ENCODE measurements at places on chromosomes 4 and X. TPM values are rescaled to one million over a fixed set of nuclear protein-coding genes. Genes with fewer than 3 reads are reported as not detected.
A peak's percentile ranks its signal among the peaks of the same experiment; 100 is the strongest.

The SSX1 gene
- not detected for total RNA-seq

GRCh38 chr4:121200795-121201472 is 36.8 kb upstream of the TNIP3 start:
- peaks cover 10% of the 10 kb centered on the region for H3K4me1 ChIP-seq
- no peak overlapping the region for H3K4me3 ChIP-seq
- H3K36me3 ChIP-seq = no peaks in the 10 kb centered on the region
- DNase-seq = no peak
- H3K27me3 ChIP-seq = no peaks in the 10 kb centered on the region

The SLC16A2 gene
- 10.0 TPM for total RNA-seq

- peaks cover 59% of the 10 kb centered on the region for H3K27me3 ChIP-seq
- no peaks in the 10 kb centered on the region for H3K4me1 ChIP-seq
- H3K36me3 ChIP-seq = no peaks in the 10 kb centered on the region
- no peak for DNase-seq
- H3K27ac ChIP-seq = no peak overlapping the region
Observed at GRCh38 chr4:10461850-10462400, 4.7 kb upstream of the ZNF518B start.

GRCh38 chr4:186719925-186720694 is 3.5 kb downstream of the FAT1 start:
- H3K36me3 ChIP-seq = peaks cover 19% of the 10 kb centered on the region
- no peak overlapping the region for H3K4me3 ChIP-seq
- no peak for DNase-seq
- H3K4me1 ChIP-seq = peaks cover 4% of the 10 kb centered on the region
- no peaks in the 10 kb centered on the region for H3K27me3 ChIP-seq
- no peak overlapping the region for H3K27ac ChIP-seq

DNA sequence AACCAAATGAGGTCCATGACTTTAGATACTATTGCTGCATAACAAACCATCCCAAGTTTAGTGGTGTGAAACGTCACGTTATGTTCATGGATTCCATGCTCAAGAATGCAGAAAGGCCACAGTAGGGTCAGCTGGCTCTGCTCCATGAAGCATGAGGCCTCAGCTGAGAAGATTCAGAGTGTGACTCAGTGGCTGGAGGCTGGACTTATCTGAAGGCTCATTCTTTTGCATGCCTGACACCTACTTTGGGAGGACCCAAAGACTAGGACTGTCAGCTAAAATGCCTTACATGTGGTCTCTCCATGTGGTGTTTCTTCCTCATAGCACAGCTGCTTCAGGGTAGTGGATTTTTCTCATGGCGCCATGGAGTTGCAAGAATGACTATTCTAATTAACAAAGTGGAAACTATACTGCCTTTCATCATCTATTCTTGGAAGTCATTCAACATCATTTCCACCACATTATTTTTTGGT is 11.5 kb upstream of the CCDC149 start:
- H3K4me3 ChIP-seq = no peak overlapping the region
- no peak for DNase-seq
- no peaks in the 10 kb centered on the region for H3K4me1 ChIP-seq
- H3K27me3 ChIP-seq = peaks cover 26% of the 10 kb centered on the region
- H3K36me3 ChIP-seq = no peaks in the 10 kb centered on the region

DNA sequence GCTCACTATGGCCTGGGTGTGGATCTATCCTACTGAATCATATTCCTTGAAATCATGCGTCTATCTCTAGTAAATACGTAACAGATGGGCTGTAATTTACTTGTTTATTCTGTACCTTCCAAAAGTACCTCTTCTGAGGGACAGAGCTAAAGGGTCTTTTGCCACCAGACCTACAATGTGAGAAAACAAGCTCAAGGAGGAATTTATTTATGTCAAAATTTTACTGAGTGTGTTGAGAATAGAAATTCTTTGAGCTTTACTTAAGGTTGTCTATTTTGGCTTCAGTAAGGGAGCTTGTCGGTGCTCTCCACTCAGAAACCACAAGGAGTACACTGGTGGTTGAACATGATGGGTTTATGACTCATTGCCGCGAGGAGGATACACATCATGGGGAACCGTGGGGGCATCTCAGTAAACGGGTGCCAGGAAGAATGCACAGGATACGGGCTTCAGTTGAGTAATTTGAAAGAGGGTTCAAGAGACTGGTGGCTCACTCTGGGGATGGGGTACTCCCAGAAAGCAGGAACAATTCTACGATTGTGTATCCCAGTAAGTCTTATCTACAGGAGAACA is 3.0 kb downstream of the ANK2 start:
- no peak overlapping the region for H3K27ac ChIP-seq
- H3K4me3 ChIP-seq = no peak overlapping the region
- peaks cover 3% of the 10 kb centered on the region for H3K27me3 ChIP-seq

- no peak overlapping the region for H3K27ac ChIP-seq
- H3K27me3 ChIP-seq = no peaks in the 10 kb centered on the region
- H3K4me1 ChIP-seq = no peaks in the 10 kb centered on the region
- no peak for DNase-seq
- H3K36me3 ChIP-seq = no peaks in the 10 kb centered on the region
Observed at GRCh38 chr4:26130841-26131432, 189.9 kb upstream of the RBPJ start.

The HAND2 gene
- 8.3 TPM for total RNA-seq

The CLNK gene
- not detected for total RNA-seq

DNA sequence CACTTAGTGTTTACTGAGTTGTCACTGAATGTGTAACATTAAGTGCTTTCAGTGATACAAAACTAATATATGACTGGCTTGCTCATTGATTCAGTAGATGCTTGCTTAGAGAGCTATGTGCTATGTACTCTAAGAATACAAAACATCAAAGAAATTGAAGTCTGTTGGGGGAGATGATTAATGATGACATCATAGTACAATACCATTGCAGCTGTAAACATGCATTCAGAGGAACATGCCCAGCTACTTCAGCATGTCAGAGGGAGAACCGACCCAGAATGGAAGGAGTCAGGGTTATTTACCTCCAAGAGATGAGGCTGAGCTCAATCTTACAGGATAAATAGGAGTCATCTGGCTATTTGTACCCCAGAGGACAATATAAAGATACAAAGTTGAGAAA is 290.8 kb downstream of the TENM3 start:
- no peak for DNase-seq
- peaks cover 2% of the 10 kb centered on the region for H3K36me3 ChIP-seq
- H3K4me1 ChIP-seq = peaks cover 5% of the 10 kb centered on the region
- no peak overlapping the region for H3K4me3 ChIP-seq
- no peak overlapping the region for H3K27ac ChIP-seq

The ODAM gene
- 0.90 TPM for total RNA-seq

DNA sequence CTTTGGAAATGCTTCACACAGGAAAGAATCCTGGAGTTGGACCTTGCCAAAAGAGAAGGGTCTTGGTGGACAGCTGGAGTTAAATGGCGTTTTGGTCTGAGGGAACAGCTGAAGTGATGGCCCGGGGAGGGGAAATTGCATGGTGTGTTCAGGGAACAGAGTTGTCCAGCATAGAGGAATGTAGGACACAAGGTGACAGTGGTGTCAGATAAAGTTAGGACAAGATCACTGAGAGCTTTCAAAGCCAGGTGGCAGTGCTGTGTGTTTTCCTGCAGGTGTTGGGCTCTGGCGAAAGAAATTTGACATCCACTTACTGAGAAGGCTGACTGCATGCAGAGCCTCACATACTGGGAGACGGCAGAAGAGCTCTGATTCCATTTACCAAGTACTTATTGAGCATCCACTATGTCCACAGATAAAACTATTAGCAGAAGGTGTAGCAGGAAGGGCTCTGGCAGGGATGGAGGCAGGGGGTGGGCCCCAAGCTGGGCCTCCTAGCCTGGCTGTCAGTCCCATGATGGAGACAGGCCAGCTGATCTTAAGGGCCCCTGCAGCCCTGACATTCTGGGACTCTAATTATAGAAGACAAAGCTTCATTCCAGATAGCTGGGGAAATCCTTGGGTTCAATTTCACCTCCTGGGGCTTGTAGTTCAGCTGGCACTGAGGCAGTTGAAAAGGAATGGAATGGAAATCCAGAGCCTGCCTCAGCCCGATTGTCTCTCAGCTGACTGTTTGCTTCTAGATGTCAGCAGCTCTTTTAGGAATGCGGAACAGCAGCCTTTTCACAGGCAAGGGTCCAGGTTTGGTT is 150.2 kb upstream of the MAMLD1 start:
- no peaks in the 10 kb centered on the region for H3K36me3 ChIP-seq
- no peak overlapping the region for H3K27ac ChIP-seq
- H3K4me1 ChIP-seq = peaks cover 4% of the 10 kb centered on the region
- H3K27me3 ChIP-seq = no peaks in the 10 kb centered on the region

The SPANXD gene
- not detected for total RNA-seq

GRCh38 chr4:24422644-24423043 is 161.7 kb downstream of the DHX15 start:
- no peak overlapping the region for H3K27ac ChIP-seq
- no peaks in the 10 kb centered on the region for H3K36me3 ChIP-seq
- no peak for DNase-seq
- peaks cover 6% of the 10 kb centered on the region for H3K27me3 ChIP-seq
- peaks cover 5% of the 10 kb centered on the region for H3K4me1 ChIP-seq

DNA sequence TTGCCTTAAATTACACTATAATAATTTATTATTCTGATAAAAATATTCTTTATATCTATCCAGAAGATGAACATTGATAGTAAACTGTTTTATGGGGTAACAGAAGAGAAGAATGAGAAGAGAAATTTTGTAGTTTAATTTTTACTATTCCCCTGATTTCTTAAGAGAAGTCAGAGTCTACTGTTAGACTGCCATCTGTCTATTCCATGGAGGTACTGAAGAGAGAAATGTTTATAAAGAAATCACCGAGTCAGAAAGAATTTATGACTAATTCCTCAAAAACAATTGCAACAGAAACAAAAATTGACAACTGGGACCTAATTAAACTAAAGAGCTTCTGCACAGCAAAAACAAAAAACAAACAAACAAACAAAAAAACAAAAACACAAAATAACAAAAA is 149.9 kb downstream of the FGF16 start:
- no peaks in the 10 kb centered on the region for H3K4me1 ChIP-seq
- H3K4me3 ChIP-seq = no peak overlapping the region
- no peak overlapping the region for H3K27ac ChIP-seq
- peaks cover 9% of the 10 kb centered on the region for H3K36me3 ChIP-seq

DNA sequence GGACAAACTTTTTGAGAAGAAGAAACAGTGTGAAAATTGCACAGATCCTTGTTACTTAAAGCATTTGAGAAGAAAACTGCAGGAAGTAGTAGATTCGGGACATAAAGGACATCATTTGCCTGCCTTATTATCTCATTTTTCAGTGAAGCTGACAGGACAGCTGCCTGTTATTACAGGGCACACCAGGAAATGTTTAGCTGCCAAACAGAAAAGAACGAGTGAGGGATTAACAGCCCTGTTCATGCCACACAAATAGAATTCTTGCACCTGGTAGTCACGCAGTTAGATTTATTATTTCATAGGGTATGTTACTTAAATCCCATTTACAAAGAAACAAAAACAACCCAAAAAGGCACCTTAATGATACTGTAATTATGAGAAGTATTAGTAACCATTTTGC is 100.6 kb downstream of the CHIC2 start:
- peaks cover 14% of the 10 kb centered on the region for H3K27me3 ChIP-seq
- no peaks in the 10 kb centered on the region for H3K36me3 ChIP-seq
- no peak overlapping the region for H3K4me3 ChIP-seq
- no peak overlapping the region for H3K27ac ChIP-seq
- H3K4me1 ChIP-seq = peaks cover 42% of the 10 kb centered on the region
- DNase-seq = no peak

GRCh38 chrX:44244008-44244407 is 99.5 kb downstream of the EFHC2 start:
- H3K4me1 ChIP-seq = peaks cover 4% of the 10 kb centered on the region
- no peaks in the 10 kb centered on the region for H3K27me3 ChIP-seq
- H3K27ac ChIP-seq = no peak overlapping the region
- DNase-seq = no peak

GRCh38 chr4:90183254-90183653 is 56.1 kb downstream of the CCSER1 start:
- H3K27ac ChIP-seq = peak overlapping the region; percentile 16
- H3K4me3 ChIP-seq = no peak overlapping the region
- peaks cover 22% of the 10 kb centered on the region for H3K4me1 ChIP-seq
- H3K27me3 ChIP-seq = no peaks in the 10 kb centered on the region

The TGIF2LX gene
- total RNA-seq = not detected

The SCLT1 gene
- total RNA-seq = 21.2 TPM

DNA sequence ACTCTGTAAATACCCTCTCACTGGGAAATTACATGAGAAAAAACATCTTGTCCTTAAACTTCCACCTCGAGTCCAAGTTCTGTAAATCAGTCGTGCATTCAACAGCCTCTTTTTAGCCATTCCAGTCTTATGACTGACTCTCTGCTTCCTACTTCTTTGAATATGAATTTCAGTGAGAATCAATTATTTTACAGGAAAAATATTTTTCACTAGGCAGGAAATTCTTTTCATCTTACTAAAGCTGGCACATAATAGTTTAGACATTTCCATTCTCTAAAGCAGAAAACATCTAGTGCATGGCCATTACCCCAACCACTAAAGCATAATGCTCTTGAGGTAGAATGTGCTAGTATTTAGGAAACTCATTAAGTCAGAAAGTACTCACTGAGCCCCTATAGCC is 565.7 kb upstream of the FAT1 start:
- no peak overlapping the region for H3K27ac ChIP-seq
- H3K36me3 ChIP-seq = no peaks in the 10 kb centered on the region
- H3K4me1 ChIP-seq = peaks cover 9% of the 10 kb centered on the region
- DNase-seq = no peak
- no peaks in the 10 kb centered on the region for H3K27me3 ChIP-seq

The ITIH6 gene
- total RNA-seq = not detected

- H3K4me1 ChIP-seq = peaks cover 6% of the 10 kb centered on the region
- no peak overlapping the region for H3K27ac ChIP-seq
- H3K27me3 ChIP-seq = no peaks in the 10 kb centered on the region
- no peak for DNase-seq
- H3K4me3 ChIP-seq = no peak overlapping the region
Observed at GRCh38 chr4:94032754-94033153, 174.9 kb upstream of the SMARCAD1 start.

- H3K27me3 ChIP-seq = no peaks in the 10 kb centered on the region
- no peaks in the 10 kb centered on the region for H3K4me1 ChIP-seq
- no peak overlapping the region for H3K27ac ChIP-seq
- no peaks in the 10 kb centered on the region for H3K36me3 ChIP-seq
- no peak overlapping the region for H3K4me3 ChIP-seq
- DNase-seq = no peak
Observed at GRCh38 chr4:36269101-36269500, 12.3 kb upstream of the DTHD1 start.

GRCh38 chr4:8009710-8010511 is 70.2 kb upstream of the AFAP1 start:
- H3K4me3 ChIP-seq = peak overlapping the region; percentile 78
- no peaks in the 10 kb centered on the region for H3K27me3 ChIP-seq
- peak overlapping the region; percentile 67 for H3K27ac ChIP-seq
- no peaks in the 10 kb centered on the region for H3K36me3 ChIP-seq
- H3K4me1 ChIP-seq = peaks cover 35% of the 10 kb centered on the region

GRCh38 chrX:150775569-150776350 is 82.6 kb downstream of the MTMR1 start:
- no peak overlapping the region for H3K27ac ChIP-seq
- no peak for DNase-seq
- no peaks in the 10 kb centered on the region for H3K36me3 ChIP-seq
- no peak overlapping the region for H3K4me3 ChIP-seq
- no peaks in the 10 kb centered on the region for H3K4me1 ChIP-seq
